T-helper 2 cell (primary cell): ENCODE measurements at places on chromosomes 12 and 14.

GRCh38 chr12:19332196-19332595 lies 107.1 kb upstream of the AEBP2 start:
- DNase-seq = no peak

- DNase-seq = peak; percentile 49
Measured at GRCh38 chr12:132614861-132615578, 3.6 kb upstream of the P2RX2 start.

DNA sequence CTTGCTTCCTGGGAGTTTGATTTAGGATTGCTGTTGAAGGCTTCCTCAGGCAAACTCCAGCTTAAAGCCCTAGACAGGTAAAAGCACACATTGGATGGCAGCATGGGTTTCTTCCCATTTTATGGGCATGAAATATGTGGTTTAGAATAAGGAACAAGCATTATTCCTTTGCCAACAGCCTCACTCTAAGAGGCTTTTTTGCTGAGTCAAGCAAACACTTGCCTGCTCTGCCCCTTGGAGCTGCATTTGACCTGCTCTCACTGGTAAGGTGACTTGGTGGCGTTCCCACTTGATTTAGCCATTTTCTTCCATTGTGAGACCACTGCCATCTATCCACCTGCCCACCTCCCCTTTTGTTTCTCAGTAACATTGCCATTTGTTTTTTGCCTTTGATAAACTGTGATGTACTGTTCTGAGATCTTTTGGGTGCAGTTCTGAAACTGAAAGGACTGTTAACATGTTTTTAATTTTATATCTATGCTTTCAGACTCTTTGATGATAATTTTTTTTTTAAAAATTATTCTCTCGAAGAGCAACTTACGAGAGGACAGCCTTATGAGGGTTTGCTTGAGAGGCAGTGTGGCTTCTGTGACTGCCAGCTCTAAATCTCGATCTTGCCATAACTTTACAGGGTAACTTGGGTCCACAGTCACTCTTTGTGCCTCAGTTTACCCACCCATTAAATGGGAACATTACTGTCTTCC lies 92.6 kb downstream of the GALNT8 start:
- no peak for DNase-seq

DNA sequence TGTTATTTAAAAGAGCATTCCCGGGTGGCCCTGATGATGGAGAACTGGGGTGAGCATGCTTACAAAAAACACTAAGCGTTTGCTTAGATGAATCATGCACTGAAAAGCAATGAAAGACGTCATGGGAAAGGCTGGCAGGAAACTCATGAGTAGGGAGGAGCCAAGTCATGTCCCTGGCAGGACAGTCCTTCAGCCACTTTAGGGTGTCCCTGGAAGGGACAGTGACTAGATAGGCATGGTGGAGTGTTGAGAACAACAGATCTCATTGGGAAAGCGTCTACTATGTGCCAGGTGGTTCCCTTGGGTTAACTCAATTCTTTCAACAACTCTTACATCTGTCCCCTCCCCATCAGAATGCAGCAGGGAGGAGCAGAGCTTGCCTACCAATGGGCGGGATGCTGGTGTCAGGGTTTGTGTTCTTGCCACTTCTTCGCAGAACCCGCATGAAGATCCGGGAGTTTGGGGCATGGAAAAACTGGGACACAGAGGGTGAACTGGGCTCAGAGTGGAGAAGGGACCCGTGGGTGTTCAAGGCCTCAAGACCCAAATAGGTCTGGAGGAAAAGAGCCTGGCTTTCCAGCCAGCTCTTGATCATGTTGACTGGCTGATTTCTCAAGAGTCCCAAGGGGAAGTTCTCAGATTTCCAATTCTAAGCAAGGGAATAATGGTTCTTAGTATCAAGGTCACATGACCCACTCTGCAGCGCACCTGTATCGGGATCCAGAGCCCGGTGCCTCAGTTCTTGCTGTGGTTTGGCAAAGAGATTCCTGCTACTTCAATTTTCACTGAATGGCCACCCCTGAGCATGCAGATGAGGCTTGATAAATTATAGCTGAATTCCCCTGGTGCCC lies 653.9 kb upstream of the TBX3 start:
- no peak for DNase-seq

- no peak for DNase-seq
Measured at GRCh38 chr14:88829685-88830302, 5.3 kb downstream of the TTC8 start.

GRCh38 chr12:91380631-91381030 lies 198.0 kb upstream of the DCN start:
- no peak for DNase-seq

GRCh38 chr12:101806265-101806664 lies 24.5 kb downstream of the GNPTAB start:
- DNase-seq = no peak
